Myocyte (in vitro differentiated cells): ENCODE measurements at places on chromosomes 2 and 18. TPM values are rescaled to one million over a fixed set of nuclear protein-coding genes. Genes with fewer than 3 reads are reported as not detected.

DNA sequence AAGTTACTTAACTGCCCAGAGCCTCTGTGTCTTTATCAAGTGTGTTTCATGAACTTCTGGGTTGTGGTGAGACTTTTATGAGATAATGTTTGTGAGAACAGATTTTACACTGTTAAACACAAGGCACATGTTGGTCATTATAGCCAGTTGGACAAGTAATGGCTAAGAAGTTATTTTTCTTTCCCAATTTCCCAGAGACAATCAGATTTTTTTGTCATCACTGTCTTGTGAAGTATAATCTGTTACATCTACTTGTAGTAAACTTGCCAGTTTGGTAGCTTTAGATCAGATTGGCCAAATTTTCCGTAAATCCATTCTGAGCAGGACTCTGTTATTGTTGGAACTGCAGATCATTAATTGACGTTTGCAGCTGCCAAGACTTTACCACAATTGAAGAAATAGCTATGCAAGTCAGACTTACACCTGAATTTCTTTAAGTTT lies 838.8 kb downstream of the SLC4A3 start:
- DNase-seq: no peak

Gene VAMP8
- total RNA-seq: 9.5 and 9.8 TPM in 2 replicates

DNA sequence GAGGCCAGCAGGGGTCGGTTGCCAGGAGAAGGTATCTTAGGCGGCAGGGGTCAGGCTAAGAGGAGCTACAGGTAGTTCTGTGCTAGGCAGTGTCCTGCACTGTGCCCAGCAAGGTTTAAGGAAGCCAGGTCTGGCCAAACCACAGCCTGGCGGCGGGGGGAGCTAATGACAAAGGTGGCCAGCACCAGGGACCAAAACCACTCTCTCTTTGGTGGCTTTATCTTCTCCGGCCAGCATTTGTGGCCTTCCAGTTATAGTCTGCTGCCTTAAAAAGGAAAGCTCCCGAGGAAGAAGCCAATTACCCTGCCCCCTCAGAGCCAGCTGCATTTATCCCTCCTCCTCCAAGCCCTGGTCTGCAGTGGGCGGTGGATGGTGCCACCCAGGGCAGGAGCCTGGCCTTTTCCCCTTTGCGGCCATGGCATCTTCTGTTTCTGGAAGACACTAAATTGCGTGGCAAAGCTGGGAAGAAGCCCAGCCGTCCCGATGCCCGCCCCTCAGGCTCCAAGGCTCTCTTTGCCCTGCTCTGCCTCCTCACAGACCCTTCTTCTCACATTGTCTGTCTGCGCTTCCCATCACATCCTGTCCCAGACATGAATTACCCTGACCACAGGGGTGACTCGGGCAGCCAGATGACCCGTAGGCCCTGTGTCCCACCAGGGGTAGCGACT lies 94.6 kb downstream of the EN1 start:
- peak; percentile 35 for DNase-seq

- DNase-seq: peak; percentile 96
Measured at GRCh38 chr2:118847762-118848172, 319 bp upstream of the EN1 start.

Gene CABYR
- 1.4 TPM in 2 replicates for total RNA-seq

Gene TGFA
- 0.19 and 0.21 TPM in 2 replicates for total RNA-seq

Gene CROCC2
- total RNA-seq: 0.05 TPM in 1 of 2 replicates, not detected in the other

DNA sequence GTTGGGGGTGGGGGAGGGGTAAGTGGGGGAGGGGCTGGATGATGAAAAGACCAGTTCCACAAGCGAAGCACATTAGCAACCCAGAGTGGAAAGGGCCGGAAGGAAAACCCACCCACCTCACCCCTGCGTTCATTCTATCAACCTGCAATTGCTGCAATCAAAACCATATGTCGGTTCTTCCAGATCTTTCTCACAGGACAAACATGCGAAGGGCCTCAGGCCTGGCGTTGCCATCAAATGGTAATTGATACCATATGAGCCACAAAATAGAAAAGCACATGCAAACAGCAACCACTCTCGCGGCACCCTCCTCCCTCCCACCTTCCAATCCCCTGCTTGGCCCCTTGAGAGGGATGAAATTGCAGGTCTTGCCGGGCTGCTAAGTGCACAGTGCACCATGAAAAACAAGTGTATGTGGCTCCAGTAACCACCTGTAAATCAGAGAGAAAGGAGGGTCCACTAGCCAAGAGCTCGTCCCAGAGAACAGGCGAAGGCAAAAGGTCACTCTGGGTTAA lies 287.5 kb downstream of the TCF4 start:
- no peak for DNase-seq

GRCh38 chr2:180716186-180717180 lies 263.9 kb upstream of the UBE2E3 start:
- no peak for DNase-seq

- no peak for DNase-seq
Measured at GRCh38 chr2:54556621-54557121, 100.5 kb downstream of the SPTBN1 start.

DNA sequence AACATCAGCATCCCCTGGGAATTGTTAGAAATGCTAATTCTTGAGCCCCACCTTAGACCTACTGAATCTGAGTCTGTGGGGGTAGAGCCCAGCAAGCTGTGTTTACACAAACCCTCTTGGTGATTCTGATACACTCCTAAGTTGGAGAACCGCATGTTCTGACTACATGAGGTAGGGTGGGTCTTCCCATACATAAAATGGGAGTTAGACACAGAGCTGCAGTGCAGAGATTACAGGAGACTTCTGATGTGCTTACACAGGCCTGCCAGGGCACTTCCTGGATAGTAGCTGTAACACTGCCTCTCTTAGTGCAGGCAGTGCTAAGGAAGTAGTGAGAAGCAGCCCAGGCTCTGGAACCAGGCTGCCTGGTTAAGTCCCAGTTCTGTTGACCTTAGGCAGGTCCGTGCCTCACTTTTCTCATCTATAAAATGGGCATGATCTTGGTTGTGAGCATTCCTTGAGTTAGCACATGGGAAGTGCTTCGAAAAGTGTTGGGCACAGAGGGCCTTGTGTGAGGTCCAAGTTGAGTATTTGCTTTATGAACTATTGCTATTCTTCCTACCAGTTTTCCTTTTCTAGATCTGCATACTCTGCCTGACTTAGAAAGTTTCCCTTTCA lies 67.3 kb downstream of the GLI2 start:
- no peak for DNase-seq

Gene MBP
- 3.2 and 7.2 TPM in 2 replicates for total RNA-seq

DNA sequence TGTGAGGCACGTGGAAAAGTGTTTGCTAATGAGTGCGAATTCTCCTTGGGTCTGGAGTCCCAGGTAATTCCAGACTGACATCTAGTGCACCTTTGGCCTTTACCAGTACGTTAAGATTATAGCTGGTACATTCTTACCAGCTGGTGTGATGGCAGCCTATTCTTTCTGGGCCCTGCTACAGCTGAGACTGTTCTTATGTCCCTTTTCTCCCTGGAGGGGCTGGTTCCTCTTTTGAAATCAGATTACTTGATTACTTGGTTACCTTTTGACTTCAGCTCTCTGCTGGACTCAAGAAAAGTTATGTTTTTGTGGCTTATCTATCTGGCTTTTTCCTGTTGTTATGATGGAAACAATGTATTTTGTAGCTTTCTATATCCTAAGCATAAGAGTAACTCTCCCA lies 14.5 kb downstream of the CABYR start:
- no peak for DNase-seq

Gene RHBDD1
- total RNA-seq: 9.9 and 10.8 TPM in 2 replicates

DNA sequence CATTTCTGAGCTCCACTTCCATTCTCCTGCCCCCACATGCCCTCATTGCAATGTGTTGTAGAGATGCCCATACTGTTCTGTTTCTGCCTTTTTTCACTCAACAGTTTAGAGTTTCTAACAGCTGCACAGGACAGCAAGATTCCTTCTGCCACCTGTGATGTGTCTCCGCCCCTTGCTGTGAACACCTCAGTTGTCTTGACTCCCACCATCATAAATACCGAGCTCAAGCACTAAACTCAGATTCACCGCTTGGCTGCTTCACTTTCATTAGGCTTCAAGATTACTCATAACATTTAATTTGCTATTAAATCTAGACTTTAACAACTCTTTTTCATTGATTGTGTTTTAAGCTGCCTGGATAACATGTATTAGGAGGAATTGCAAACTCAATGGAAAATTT lies 141.0 kb downstream of the MAP2 start:
- no peak for DNase-seq

Gene MAL
- total RNA-seq: 1.6 and 2.2 TPM in 2 replicates

Gene C2orf78
- total RNA-seq: not detected in 2 replicates

GRCh38 chr2:203450561-203450960 lies 84.5 kb downstream of the RAPH1 start:
- no peak for DNase-seq

Gene FAM237A
- total RNA-seq: not detected in 2 replicates

GRCh38 chr2:64086347-64087082 lies 57.7 kb downstream of the PELI1 start:
- DNase-seq: no peak

DNA sequence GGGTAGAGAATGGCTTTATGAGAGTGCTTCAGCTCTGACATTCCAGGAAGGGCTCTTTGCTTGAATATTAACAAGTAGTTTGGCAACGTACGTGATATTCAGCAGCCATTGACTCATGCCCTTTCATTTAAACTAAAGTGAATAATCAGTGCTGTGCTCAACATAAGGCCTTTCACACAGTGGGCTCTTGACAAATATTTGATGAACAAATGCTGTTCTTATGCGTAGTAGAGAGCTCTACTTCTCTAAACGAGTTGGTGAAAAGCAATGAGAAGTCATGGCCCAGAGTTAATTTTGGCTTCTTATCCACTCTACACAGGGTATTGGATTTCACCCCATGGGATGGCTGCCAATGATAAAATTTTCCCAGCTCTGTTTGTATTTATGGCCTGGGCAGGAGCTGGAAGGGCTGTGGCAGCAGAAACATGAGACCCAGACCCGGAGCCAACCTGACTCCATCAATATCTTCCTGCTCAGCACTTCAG lies 338.9 kb downstream of the CCDC85A start:
- DNase-seq: peak; percentile 95

- peak; percentile 83 for DNase-seq
Measured at GRCh38 chr2:160315337-160315736, 115.3 kb upstream of the ITGB6 start.

- no peak for DNase-seq
Measured at GRCh38 chr2:117232305-117232704, 582.2 kb upstream of the DDX18 start.
